ENCODE measurements at places on chromosomes 2 and 18. TPM values are rescaled to one million over a fixed set of nuclear protein-coding genes. Genes with fewer than 3 reads are reported as not detected.

ERMN gene
- not detected for total RNA-seq

MBD5 gene
- total RNA-seq, result 18.5 TPM

CTNNA2 gene
- total RNA-seq, result not detected

DCC gene
- 0.52 TPM for total RNA-seq

DUSP19 gene
- total RNA-seq, result 4.1 TPM

ASXL3 gene
- 0.69 TPM for total RNA-seq

SLC40A1 gene
- total RNA-seq, result 76.7 TPM

LOXL3 gene
- total RNA-seq, result 23.6 TPM

REEP1 gene
- not detected for total RNA-seq

PSMA8 gene
- total RNA-seq, result not detected

SERPINB12 gene
- not detected for total RNA-seq

LONRF2 gene
- total RNA-seq, result under 0.01 TPM

RAB17 gene
- total RNA-seq, result 0.17 TPM

SERPINB11 gene
- total RNA-seq, result not detected

IL36RN gene
- total RNA-seq, result not detected

STEAP3 gene
- 15.4 TPM for total RNA-seq

KANSL1L gene
- 14.5 TPM for total RNA-seq

FER1L5 gene
- total RNA-seq, result 1.4 TPM

LBX2 gene
- 3.8 TPM for total RNA-seq

AGAP1 gene
- 8.1 TPM for total RNA-seq

UGT1A4 gene
- not detected for total RNA-seq

OXER1 gene
- under 0.01 TPM for total RNA-seq

RDH14 gene
- total RNA-seq, result 18.9 TPM

CBLN2 gene
- not detected for total RNA-seq

AGPS gene
- total RNA-seq, result 16.4 TPM

UPP2 gene
- not detected for total RNA-seq

MALL gene
- 13.4 TPM for total RNA-seq

CCBE1 gene
- total RNA-seq, result 24.9 TPM

IL36B gene
- total RNA-seq, result not detected

VWC2L gene
- total RNA-seq, result under 0.01 TPM

TMEM214 gene
- total RNA-seq, result 27.6 TPM

REG3G gene
- not detected for total RNA-seq

NAGK gene
- 70.6 TPM for total RNA-seq

ESPNL gene
- 0.60 TPM for total RNA-seq

ANKRD36 gene
- total RNA-seq, result 41.6 TPM

NR4A2 gene
- total RNA-seq, result 0.32 TPM
